ENCODE measurements at places on chromosomes 11 and 22.
A peak's percentile ranks its signal among the peaks of the same experiment; 100 is the strongest.

GRCh38 chr11:130175898-130176297 is 16.3 kb downstream of the ST14 start:
- no peak for DNase-seq

DNA sequence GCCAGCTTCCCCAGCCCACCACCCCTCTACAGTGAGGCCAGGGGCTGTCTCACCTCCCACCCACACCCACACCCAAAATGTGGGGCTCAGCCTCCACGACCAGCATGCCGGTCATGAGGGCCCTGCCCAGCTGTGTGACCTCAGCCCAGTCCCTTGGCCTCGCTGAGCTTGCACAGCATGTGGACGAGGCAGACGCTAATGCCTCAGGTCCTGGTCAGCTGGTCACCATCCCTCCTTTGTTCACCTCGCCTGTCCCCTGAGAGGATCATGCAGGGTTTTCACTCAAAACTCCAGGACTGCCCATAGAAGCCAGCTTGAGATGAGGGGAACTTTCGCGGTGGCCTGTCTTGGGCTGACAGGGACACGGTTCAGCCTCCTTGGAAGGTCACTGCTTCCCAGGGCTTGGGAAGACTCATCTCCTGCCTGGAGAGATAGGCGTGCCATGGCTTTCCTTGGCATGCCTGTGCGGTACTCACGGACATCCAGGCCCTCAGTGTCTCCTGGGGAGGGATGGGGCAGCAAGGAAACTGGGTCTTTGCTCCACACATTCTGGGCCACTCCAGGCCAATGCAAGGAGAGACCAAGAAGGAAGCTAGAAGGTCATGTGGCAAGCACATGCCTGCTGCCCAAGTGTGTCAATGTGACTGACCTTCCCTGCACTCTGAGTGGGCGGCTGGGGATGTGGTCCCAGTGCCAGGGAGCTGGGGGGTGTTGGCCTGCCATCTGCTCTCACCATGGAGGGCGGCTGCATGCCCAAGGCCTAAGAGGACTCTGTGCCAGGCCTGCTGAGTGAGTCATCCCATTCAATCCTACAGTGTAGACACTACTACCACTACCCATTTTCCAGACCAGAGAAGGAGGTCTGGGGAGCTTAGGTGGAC is 3.2 kb upstream of the RTN4R start:
- no peak for DNase-seq

DNA sequence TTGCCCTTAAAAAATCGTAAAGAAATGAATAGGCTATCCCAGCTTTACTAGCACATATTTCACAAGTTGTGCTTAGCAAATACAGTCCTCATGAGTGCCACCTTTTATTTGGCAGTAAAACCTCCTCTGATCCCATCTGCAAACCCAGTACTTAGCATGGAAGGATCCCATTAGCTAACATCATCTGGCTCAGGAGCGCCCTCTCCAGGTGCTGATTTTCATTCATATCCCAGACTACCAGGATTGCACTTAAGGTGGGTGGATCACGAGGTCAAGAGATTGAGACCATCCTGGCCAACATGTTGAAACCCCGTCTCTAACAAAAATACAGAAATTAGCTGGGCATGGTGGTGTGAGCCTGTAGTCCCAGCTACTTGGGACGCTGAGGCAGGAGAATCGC is 76.1 kb upstream of the PAX6 start:
- DNase-seq, result no peak

DNA sequence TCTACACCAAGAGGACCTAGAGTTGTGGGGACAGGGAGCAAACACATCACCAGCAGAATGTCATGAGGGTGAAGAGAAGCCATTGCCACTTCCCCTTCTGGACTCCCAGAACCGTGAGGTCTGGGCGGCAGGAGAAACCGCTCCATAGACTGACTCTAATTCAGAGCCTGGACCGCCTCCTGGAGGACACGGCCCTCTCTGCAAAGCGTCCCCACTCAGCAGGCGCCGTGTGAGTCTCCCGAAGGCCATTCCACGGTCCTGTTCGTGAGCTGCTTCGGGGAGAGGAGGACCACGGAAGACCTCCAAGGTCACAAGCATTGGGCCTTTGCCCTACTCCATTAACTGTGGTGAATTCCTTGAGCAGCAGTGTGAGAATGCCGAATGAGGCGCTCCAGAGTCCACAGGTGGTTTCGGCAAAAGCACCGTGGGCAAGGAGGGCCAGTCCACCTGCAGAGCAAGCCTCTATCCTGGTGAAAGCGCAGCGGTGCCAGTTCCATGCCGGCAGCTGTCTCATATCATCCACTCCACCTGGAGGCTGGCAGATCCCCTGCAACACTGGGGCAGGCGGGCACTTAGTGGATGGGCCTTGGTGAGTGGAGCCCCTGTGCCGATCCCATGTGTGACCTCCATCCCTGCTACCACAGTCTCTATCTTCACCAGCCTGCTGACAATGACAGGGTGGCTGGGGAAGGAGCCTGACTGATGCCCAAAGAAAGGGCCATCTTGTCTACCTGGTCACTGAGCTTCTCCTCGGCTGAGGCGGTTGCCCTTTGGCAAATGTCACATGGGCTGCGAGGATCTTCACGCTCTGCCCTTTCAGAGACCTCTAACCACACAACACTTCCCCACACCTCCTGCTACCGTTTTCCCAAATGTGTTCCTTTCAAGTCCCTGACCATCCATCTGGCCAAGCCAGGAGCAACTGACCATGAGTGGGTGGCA is 7.5 kb downstream of the C11orf21 start:
- no peak for DNase-seq

DNA sequence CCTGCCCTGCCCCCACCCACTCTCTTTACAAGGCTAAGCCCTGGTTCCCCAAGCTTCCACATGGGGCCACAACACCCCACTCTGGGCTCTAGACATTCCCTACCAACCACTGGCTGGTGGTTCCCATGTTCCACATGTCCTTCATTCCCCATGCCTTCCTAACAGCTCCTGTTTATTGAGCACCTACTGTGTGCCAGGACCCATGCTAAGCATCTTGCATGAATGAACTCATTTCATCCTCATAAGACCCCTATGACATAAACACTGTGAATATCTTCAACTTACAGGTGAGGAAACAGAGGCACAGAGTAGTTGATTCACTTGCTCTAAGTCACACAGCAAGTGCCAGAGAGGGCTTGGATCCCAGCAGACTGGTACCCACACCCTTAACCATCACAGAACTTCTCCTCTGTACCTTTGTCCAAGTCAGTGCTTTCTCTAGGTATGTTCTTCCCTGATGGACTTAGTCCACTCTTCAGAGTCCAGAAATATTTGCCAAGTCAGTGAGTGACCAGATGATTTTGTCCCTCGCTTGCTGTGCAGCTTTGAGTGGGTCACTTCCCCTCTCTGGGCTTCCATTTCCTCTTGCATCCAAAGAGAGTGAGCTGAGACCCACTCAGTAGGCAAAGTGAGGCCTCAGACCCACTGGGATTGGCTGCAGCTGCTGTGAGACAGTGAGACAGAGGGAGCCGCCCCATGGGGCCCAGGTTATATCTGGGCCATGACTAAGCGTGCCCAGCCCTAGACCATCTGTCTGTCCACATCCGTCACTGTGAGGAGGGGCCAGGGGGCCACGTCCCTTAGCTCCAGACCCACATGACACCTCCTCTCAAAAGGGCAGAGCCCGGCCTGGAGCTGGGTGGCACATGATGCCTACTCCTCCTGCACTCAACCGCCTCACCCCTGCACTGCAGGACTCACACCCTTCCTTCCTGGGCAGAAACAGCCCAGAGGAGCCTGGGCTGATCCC is 132.4 kb downstream of the MN1 start:
- peak; percentile 7 for DNase-seq

GRCh38 chr11:95156133-95156721 is 66.6 kb downstream of the ENDOD1 start:
- no peak for DNase-seq

DNA sequence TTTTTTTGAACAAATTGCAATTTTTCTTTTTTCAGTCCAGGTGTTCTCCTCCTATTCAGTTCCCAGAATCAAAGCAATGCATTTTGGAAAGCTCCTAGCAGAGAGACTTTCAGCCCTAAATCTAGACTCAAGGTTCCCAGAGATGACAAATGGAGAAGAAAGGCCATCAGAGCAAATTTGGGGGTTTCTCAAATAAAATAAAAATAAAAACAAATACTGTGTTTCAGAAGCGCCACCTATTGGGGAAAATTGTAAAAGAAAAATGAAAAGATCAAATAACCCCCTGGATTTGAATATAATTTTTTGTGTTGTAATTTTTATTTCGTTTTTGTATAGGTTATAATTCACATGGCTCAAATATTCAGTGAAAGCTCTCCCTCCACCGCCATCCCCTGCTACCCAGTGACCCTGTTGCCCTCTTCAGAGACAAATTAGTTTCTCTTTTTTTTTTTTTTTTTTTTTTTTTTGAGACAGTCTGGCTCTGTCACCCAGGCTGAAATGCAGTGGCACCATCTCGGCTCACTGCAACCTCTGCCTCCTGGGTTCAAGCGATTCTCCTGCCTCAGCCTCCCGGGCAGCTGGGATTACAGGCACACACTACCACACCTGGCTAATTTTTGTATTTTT is 6.2 kb upstream of the UBE4A start:
- no peak for DNase-seq
